ENCODE measurements at places on chromosomes 2 and 18. TPM values are rescaled to one million over a fixed set of nuclear protein-coding genes. Genes with fewer than 3 reads are reported as not detected.

RSAD2 gene
- total RNA-seq = 7.9 TPM

ASXL3 gene
- 30.6 TPM for total RNA-seq

CDH20 gene
- total RNA-seq = 36.9 TPM

SIX3 gene
- 35.2 TPM for total RNA-seq

GMCL1 gene
- 24.7 TPM for total RNA-seq

All from camera-type eye (tissue), 1 donor.